Ascending aorta (tissue), 2 donors: ENCODE measurements at places on chromosomes 6 and 20. TPM values are rescaled to one million over a fixed set of nuclear protein-coding genes. Genes with fewer than 3 reads are reported as not detected.

DNA sequence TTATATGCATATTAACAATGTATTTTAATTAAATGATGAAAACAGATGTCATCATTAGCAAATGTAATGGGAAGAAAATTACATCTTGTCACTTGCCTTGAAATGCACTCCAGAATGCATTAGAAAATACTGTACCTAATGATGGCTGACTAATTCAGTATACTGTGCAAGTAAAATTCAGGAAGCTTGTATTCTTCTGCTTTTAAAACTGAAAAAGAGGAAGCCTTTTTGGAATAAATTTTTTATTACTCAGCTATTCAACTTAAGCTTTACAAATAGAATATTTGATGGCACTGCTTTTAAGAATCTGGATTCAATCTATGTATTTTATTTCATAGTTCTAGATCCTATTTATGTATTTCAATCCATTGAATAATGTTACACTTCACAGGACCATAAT is 195.5 kb downstream of the RIMS1 start:
- no peak overlapping the region for H3K27ac ChIP-seq
- H3K4me1 ChIP-seq = no peaks in the 10 kb centered on the region
- no peaks in the 10 kb centered on the region for H3K27me3 ChIP-seq
- no peak for DNase-seq
- H3K36me3 ChIP-seq = no peaks in the 10 kb centered on the region
- H3K4me3 ChIP-seq = no peak overlapping the region

- DNase-seq = no peak
- H3K36me3 ChIP-seq = peaks cover 18% of the 10 kb centered on the region
- H3K27ac ChIP-seq = no peak overlapping the region
- no peak overlapping the region for H3K4me3 ChIP-seq
These were observed 4.3 kb downstream of the PPP1R11 start for GRCh38 chr6:30071081-30071818.

- H3K27ac ChIP-seq = no peak overlapping the region
- no peak for DNase-seq
- no peak overlapping the region for H3K4me3 ChIP-seq
- no peaks in the 10 kb centered on the region for H3K4me1 ChIP-seq
These were observed 289.9 kb downstream of the BTBD9 start for GRCh38 chr6:38349795-38350194.

The TBC1D20 gene
- 32.5 TPM for total RNA-seq
